Effector memory CD4-positive, alpha-beta T cell (primary cell): ENCODE measurements at places on chromosomes 4 and X.

DNA sequence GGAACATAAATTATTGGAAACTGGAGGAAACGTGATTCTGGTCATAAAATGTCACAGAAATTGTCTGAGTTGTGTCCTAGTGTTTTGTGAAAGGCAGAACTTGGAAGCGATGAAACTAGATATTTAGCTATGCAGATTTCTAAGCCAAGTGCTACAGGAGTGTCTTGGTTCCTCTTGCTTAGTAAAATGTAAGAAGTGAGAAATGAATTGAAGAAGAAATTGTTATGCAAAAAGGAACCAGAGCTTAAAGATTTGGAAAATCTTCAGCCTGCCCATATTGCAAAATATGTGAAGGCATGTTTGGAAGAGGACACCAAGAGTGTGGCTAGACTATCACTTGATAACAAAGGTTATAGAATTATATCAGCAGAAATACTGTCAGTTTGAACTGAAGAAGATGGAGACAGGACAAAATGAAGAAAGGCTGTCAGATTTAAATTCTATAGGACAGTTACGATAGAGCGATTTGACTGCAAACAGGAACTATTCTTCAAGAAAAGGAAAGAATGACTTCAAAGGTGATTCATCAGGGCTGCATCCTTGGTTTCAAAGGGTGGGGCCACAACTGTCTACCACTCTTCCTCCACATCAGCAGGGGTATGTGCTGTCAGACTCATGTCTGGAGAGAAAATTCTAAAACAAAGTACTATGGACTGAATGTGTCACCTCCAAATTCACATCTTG lies 9.4 kb upstream of the CDS1 start:
- H3K4me3 ChIP-seq = no peak overlapping the region
- DNase-seq = no peak
- H3K36me3 ChIP-seq = no peaks in the 10 kb centered on the region
- no peaks in the 10 kb centered on the region for H3K4me1 ChIP-seq
- H3K27me3 ChIP-seq = no peaks in the 10 kb centered on the region
- H3K27ac ChIP-seq = no peak overlapping the region

GRCh38 chr4:130335417-130336194 lies 1239.7 kb downstream of the C4orf33 start:
- H3K27me3 ChIP-seq = no peaks in the 10 kb centered on the region
- no peaks in the 10 kb centered on the region for H3K4me1 ChIP-seq
- no peaks in the 10 kb centered on the region for H3K36me3 ChIP-seq
- H3K27ac ChIP-seq = no peak overlapping the region
- no peak overlapping the region for H3K4me3 ChIP-seq

GRCh38 chrX:20347481-20347880 lies 80.8 kb upstream of the RPS6KA3 start:
- H3K4me3 ChIP-seq = no peak overlapping the region
- H3K36me3 ChIP-seq = no peaks in the 10 kb centered on the region
- DNase-seq = no peak
- no peaks in the 10 kb centered on the region for H3K27me3 ChIP-seq
- no peak overlapping the region for H3K27ac ChIP-seq

GRCh38 chrX:10377427-10377826 lies 220.7 kb downstream of the CLCN4 start:
- H3K4me3 ChIP-seq = no peak overlapping the region
- H3K4me1 ChIP-seq = no peaks in the 10 kb centered on the region
- no peaks in the 10 kb centered on the region for H3K27me3 ChIP-seq
- no peak for DNase-seq

DNA sequence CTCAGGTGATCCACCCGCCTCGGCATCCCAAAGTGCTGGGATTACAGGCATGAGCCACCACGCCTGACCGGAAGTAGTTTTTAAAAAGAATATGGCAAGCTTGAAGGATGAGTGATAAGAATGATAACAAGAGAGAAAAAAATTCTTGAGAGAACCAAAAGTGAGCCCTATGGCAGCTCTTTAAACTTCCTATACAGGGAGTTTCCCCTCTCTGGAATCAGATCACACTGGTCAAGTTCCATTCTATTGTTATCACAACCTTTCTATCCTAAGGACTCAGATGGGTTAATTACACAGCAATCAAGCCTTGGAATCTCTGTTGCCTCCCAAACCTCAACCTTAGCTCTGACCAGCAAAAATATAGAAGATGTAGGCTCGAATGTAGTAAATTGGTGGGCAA lies 33.8 kb upstream of the ZNF518B start:
- H3K27ac ChIP-seq = no peak overlapping the region
- H3K36me3 ChIP-seq = no peaks in the 10 kb centered on the region
- no peak overlapping the region for H3K4me3 ChIP-seq
- H3K27me3 ChIP-seq = peaks cover 1% of the 10 kb centered on the region

- H3K27me3 ChIP-seq = no peaks in the 10 kb centered on the region
- DNase-seq = no peak
- no peaks in the 10 kb centered on the region for H3K4me1 ChIP-seq
- H3K27ac ChIP-seq = no peak overlapping the region
- no peak overlapping the region for H3K4me3 ChIP-seq
Observed at GRCh38 chr4:172979332-172979731, 189.3 kb upstream of the GALNT7 start.

DNA sequence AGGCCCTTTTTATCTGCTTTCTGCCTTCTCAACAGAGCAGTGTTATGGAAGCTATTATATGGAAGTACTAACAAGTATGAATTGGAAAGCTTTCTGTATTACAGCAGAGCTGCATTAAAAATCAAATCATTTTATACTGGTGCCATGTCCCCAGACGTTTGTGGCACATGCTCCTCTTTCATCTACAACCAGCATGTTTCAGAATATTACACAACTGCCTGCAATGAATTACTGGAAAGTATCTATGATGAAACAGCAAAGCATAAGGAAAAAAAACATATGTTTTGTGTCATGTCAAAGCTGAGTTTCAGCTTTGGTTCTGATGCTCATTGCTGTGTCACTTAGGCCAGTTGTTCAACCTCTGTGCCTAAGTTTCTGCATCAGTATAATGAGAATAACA lies 576.8 kb downstream of the GBA3 start:
- H3K4me1 ChIP-seq = no peaks in the 10 kb centered on the region
- no peaks in the 10 kb centered on the region for H3K36me3 ChIP-seq
- H3K27me3 ChIP-seq = no peaks in the 10 kb centered on the region
- DNase-seq = no peak

- no peaks in the 10 kb centered on the region for H3K36me3 ChIP-seq
- H3K4me3 ChIP-seq = no peak overlapping the region
- no peaks in the 10 kb centered on the region for H3K4me1 ChIP-seq
- no peak for DNase-seq
Observed at GRCh38 chr4:83961575-83961974, 425.7 kb downstream of the GPAT3 start.

DNA sequence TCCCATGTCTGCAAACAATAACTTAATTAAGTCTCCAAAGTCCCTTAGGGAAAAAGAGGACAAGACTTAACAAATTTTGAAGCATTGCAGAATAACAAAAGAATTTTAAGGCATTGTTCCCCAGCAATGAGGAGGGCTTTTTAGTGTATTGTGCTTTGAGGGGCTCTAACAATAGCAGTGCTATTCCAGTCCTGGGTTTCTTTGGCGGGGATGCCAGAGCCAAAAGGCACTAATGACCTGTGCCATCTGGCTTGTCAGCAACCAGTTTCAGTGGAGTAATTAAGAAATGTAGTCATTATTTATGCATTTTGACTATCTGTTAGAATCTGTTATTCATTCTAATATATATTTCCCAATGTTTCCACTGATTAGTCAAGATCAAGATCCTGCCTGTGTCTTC lies 575.4 kb downstream of the SPRY1 start:
- H3K27me3 ChIP-seq = no peaks in the 10 kb centered on the region
- H3K36me3 ChIP-seq = no peaks in the 10 kb centered on the region
- no peaks in the 10 kb centered on the region for H3K4me1 ChIP-seq
- no peak overlapping the region for H3K27ac ChIP-seq
- H3K4me3 ChIP-seq = no peak overlapping the region
- DNase-seq = no peak
